Activated CD8-positive, alpha-beta memory T cell treated with anti-CD3 and anti-CD28 coated beads for 1 hour (primary cell): ENCODE measurements at places on chromosomes 7 and 10.

GRCh38 chr10:113091920-113092319 is 141.9 kb downstream of the TCF7L2 start:
- no peak for DNase-seq

DNA sequence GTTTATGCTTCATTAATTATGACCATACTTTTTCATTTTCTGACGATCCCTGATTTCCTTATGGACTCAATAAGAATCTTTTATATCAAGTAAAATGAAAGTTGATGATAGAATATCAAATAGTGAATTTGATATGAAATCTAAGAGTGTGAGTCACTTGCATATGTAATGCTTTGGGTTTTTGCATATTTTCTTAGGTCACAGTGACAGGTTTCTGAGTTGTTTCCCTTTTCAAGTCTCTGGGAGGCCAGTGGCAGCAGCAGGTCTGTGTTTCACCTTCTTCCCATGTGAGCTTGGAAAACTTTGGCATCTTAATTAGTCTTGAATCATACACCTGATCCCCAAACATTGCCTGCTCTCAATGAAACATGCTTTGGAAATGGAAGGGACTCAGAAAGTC is 34.7 kb upstream of the GJD4 start:
- DNase-seq = no peak

DNA sequence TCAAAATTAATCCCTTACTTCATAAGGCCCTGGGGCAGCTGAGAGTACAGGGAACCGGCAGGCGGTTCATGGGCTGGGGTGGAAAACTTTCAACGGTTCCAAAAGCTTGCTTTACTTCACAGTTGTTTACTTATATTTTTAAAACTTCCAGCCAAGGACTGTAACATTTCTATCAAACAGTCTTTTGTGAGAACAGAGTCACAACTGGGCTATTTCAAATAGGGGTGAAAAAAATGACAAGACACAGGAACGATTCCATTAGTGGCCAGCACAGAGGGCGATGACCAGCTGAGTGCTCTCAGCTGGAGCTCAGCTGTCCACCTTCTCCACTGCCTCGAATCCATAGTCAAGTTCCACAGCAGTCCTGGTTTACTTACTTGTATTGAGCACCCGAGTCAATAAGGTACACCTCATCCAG is 48.2 kb downstream of the XPNPEP1 start:
- DNase-seq = no peak

DNA sequence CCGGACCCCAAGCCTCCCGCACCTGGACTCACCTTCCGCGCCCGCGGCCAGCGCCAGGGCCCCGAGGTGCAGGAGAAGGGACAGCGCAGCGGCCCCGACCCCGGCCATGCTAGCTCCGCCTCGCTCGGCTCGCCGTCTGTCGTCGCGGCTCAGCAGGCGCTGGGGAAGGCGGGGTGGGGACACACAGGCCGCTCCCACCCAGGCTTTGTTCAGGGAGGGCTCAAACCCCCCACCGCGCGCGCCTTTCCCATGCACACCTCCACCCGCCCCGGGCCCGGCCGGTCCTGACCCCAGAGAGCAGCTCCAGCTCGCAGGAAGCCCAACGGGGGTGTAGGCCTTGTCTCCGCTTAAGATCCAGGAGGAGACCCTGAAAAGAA is at the start of gene KCP:
Gene KCP (minus strand): TSS at position 141 of the 377 bp plus-strand sequence. CDS start 33 bp downstream, at position 108.
- no peak for DNase-seq

GRCh38 chr7:3520206-3520605 is 219.2 kb downstream of the SDK1 start:
- DNase-seq = no peak

DNA sequence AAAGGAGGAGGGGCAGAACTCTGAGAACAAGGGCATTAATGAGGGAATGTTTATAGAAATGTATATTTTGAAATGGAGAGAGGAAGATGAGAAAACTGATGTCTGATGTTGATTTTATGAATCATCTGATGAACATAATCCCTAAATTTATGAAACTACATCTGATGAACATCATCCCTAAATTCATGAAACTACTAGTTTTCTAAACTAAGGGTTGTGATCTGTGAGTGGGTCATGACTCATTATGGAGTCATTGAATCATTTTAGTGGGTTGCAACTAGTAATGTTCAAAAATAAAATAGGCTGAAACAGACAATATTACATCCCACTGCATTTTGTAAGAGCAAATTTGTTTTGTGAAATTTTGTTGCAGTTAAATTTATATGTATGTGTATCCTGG is 442.6 kb upstream of the TEX47 start:
- DNase-seq = no peak

- DNase-seq = no peak
Observed at GRCh38 chr10:692682-693351, 3.3 kb upstream of the DIP2C start.

- DNase-seq = no peak
Observed at GRCh38 chr10:42962902-42963231, 114.0 kb upstream of the RET start.

GRCh38 chr10:83272666-83273434 is 866.5 kb upstream of the GHITM start:
- DNase-seq = no peak

DNA sequence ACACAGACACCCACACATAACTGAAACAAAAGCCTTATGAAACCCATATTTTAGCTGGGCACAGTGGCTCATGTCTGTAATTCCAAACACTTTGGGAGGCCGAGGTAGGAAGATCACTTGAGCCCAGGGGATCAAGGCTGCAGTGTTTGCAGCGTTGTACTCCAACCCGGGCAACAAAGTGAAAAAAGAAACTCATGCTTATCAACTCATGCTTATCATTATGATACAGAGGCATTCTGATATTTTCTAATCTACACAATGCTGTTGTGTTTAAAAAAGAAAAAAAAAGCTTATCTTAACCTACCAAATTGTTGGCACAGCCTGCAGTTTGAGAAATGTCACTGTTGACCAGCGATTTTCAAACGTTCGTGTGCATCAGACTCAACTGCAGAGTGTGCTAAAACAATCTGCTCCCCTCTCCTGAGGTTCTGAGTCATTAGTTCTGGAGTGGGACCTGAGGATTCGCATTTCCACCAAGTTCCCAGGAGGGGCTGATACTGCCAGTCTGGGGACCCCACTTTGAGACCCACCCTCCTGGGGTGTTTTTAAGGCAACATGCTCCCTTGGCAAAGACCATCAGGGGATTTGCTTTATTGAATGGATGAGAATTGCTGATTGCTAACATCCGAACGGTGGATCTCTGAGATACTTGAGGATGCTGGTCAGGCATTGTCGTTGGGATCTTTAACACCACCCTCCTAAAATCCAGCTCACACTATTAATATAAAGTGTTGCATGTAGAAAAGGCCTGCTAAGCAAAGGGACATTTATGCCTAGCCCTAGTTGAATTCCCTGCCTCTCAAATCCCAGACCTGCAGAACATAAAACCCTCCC is 16.2 kb downstream of the CHST3 start:
- no peak for DNase-seq

DNA sequence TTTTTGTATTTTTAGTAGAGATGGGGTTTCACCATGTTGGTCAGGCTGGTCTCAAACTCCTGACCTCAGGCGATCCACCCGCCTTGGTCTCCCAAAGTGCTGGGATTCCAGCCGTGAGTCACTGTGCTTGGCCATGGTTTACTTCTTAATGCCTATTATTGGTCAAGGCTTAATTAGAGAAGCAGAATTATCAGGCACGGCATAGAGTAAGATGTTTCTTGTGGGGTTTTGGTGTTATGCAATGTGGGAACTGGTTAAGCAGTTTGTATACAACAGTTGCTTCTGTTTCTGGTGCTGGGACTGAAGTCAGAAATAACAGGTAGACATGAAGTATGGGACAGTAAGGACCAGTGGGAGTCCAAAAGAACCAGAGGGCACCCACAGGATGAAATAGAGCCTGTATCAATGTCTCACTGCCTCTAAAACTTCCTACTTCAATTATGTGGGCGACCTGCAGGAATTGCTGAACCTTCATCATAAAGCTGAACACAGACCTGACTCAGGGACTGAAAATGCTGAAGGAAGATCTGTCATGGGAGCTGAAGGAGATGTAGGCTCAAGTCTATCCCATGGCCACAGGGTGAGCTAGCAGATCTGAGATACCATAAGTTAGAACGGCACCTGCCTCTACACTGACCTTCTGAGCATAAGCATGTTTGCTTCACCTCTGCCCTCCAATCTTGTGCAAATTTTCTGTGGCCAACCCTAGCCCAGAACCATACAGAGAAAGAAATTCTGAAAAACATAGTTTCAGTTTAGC is 38.3 kb upstream of the VCL start:
- no peak for DNase-seq

- DNase-seq = no peak
Observed at GRCh38 chr7:26317211-26317610, 25.5 kb downstream of the SNX10 start.

GRCh38 chr7:102942868-102943267 is 30.1 kb downstream of the LRRC17 start:
- no peak for DNase-seq
